ENCODE measurements at places on chromosomes 13 and 19. TPM values are rescaled to one million over a fixed set of nuclear protein-coding genes. Genes with fewer than 3 reads are reported as not detected.
A peak's percentile ranks its signal among the peaks of the same experiment; 100 is the strongest.

Gene ZNF835
- under 0.01 TPM for total RNA-seq

DNA sequence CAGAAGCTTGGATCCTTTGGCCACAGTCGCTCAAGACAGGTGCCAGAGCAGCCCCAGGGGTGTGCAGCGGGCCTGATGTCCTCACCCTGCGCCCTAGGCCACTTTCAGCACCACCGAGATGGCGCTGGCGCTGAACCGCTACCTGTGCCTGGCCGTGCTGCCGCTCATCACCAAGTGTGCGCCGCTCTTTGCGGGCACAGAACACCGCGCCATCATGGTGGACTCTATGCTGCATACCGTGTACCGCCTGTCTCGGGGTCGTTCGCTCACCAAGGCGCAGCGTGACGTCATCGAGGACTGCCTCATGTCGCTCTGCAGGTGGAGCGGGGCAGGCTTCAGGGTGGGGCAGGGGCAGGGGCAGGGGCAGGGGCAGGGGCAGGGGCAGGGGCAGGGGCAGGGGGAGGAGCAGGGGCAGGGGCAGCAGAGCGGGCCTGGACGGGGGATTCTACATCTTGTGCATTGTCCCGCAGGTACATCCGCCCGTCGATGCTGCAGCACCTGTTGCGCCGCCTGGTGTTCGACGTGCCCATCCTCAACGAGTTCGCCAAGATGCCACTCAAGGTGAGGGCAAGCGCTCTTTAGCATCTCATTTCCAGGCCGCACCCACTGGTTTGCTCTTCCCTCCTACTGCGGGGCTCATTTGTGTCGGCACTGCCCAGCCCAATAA is 69.1 kb downstream of the RYR1 start:
- no peak for DNase-seq

GRCh38 chr13:102680842-102681740 is 13.8 kb downstream of the METTL21C start:
- DNase-seq: no peak

- no peak for DNase-seq
Observed at GRCh38 chr19:19134687-19135158, 3.6 kb downstream of the TMEM161A start.

DNA sequence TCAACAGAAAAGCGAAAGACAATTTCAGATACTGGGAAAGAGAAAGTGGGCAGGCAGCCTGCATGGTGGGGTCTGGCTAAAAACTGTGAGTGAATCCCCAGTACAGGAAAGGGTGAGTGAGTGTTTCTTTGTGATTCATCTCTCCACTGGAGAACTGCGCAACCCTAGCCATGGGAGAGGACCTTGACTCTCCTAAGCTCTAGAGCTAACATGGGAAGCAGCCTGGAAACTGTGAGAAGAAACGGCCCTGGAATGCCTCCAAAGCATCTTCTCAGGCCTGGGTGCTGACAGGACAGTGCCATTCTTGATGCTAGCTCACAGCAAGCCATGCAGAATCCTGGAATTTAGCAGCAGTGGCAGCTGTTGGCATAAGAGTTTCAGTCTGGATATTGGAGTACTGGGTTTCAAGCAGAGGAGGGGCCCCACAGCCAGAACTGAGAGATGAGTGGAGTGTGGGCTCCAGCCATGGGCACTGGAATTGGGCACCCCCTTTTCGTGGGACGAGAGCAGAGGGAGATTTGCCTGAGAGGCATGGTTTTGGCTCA is 18.7 kb upstream of the SLAIN1 start:
- DNase-seq: no peak

DNA sequence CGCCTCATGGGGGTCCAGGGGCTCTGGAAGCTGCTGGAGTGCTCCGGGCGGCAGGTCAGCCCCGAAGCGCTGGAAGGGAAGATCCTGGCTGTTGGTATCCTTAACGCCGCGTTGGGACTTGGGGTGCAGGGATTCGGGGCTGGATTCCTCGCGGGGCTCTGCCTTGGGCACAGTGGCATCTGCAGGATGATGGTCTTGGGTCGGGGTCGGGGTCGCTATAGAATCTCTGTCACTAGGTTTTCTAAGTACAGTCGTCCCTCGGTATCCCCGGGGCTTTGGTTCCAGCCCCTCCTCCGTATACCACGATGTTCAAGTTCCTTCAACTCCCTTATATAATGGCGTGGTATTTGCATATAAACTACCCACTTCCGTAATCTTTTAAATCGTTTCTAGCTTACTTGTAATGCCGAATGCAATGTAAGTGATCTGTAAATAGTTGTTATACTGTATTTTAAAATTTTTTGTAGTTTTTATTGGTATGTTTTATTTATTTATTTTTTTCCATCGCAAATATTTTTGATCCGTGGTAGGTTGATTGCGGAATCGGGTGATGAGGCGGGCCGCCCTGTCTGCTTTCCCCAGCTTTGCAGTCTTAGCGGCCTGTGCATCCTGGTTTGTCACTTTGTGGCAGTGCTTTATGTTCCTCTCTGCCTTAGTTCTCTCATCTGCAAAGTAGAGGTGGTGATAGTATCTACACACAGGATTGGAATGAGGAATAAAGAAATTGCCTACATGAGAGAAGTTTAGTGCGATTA is 606 bp downstream of the ERCC5 start:
- DNase-seq: peak; percentile 52
